ENCODE measurements at places on chromosomes 3 and 15. TPM values are rescaled to one million over a fixed set of nuclear protein-coding genes. Genes with fewer than 3 reads are reported as not detected.

Gene REC114
- total RNA-seq, result not detected

DNA sequence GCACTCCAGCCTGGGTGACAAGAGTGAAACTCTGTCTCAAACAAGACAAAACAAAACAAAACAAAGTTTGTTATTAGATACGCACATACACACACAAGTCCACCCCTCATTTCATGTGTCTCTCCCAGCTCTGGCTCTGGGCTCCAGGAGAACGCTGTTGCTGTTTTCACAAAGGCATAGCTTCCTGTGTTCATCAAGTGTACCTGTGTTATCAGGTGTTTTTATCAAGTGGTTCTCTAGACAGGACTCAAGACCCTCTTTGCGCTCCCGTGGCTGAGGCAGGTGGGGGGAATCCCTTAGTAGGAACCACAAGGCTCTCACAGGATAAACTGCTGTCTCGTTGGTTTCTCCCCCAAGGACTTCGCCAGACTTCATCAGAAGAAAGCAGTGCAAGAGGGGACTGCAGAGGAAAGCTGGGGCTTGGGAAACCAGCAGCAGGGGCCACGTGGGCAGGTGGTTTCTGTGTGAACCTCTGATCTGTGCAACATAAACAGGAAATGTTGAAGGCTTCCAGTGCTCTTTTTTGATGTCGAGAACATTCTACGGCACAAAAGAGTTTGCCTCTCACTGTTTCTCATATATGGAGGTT, 6.9 kb upstream of the PPP1R2 start:
- DNase-seq, result peak; percentile 76

DNA sequence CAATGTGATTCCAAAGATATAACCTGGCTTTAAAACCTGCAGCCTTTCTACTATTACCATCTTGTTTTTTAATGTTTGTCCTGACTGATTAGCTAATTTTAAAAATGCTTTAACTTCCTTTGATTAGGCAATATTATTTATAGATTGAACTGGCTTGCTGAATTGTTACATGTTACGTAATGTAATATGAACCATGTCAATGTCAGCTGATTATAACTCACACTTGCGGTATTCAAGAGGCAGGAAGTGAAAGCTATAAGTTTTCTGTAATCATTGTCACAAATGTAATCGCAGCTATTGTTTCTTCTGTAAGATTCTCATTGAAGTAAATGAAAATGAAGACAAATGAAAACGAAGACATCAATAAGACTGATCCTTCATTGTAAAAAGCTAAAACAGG, 146.8 kb downstream of the ROBO2 start:
- no peak for DNase-seq

Gene CKMT1B
- not detected for total RNA-seq

DNA sequence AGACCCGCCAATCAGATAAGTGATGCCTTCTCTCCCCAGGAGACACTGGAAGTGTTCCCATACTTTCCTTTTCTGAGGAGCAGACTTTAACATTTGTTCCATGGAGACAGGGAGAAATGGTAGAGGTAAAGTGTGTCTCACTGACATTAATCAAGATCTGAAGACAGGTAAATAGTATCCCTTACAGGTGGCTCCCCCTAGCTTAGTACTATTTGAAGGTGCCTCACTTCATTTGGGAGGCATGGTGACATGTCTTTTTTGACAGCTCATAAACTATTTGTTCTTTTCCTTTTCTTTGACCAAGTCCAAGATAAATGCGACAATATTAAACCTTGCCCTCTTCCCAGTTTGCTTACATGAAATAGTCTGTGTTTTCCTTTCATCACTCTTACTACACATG, 485.6 kb upstream of the IL12A start:
- no peak for DNase-seq

GRCh38 chr3:108064293-108064887, 26.4 kb downstream of the CD47 start:
- no peak for DNase-seq

All from CD8-positive, alpha-beta T cell (primary cell).